ENCODE measurements at places on chromosomes 5 and 9. TPM values are rescaled to one million over a fixed set of nuclear protein-coding genes. Genes with fewer than 3 reads are reported as not detected.
A peak's percentile ranks its signal among the peaks of the same experiment; 100 is the strongest.

DNA sequence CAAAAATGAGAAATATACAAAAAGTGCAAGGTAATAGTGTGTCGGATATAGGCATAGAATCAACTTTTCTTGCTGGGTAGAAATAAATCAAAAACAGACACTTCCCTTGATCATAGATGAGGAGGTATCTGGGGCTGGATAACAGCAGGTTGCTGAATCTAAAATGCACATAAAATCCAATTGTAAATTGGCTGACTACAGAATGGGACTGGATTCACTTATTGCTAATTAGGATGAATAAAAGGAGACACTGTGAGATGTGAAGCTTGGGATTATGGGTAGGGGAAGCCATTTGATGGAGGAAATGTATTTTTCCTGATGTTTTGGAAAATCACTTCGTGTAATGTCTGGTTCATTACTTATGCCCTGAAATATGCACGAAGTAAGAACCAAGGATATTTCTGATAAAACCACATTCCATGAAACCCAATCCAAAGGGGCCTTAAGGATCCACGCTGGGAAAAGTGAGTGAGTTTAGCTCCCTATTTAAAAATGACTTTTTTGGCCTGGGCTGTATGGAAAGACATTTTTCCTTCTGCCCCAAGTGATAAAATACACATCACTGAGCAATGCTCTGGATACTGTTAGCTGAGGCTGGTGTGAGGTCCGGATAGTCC, 136.1 kb downstream of the MARCHF11 start:
- DNase-seq: no peak

DNA sequence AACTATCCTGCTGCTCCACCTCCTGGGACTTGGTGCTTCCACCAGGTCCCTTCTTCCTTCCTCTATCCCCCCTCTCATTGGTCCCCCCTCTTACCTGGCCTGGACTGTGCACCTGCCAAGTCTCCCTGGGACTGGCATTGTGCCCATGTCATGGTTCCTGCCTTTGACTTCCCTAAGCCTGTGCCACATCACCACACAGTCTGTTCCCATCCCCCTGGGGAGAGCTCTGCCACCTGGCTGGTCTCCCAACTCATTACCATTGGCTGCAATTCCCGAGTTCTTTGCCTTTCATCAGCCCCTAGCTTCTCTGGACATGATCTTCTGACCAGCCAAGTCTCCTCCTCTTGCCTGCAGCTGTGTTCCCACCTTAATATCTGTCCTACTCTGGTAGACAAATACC, 180.3 kb downstream of the SREK1 start:
- DNase-seq: no peak

- peak; percentile 7 for DNase-seq
Measured at GRCh38 chr5:41517909-41518308, 7.5 kb upstream of the PLCXD3 start.

GRCh38 chr9:112384690-112385089, 4.8 kb downstream of the HSDL2 start:
- no peak for DNase-seq

DNA sequence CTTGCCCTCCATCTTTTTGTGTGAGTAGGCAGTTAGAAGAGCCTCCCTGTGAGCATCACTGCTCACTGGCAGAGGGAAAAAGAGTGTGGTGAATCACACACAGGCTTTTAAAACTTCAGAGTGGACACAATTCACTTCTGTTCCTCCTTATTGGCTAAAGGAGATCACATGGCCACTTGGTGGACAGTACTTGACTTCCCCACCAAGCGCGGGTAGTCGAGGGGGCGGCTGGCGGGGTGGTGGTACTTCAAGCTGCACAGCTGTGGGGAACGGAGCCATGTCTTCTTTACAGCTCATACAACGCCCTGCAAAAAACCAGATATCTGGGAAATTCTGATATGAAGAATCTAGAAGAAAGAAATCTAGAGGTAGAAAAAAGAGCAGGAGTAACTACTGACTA, 95.4 kb downstream of the PAM start:
- no peak for DNase-seq

DNA sequence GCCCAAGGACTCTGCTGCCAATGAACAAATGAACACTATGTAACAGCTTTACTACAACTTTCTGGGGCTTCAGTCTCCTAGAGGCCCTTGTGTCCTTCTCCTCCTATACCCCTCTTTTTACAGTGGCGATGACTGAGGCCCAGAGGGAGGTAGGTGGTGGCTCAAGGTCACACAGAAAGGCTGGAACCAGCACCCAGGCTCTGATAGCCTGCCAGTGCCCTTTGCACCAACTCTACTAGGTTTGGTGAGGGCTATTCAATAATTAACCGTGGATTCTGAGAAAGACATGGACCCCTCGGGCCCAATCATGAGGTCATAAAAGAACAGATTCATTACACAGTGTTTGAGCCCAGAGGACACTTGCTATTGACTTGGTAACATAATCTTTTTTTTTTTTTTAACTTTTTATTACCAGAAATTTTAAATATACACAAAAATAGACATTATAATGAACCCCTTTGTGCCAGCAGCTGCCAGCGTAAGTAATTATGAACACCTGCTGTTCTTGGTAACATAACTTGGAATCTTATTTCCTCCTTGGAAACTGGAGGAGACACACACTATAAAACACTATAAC, 6.1 kb upstream of the ALDH1B1 start:
- no peak for DNase-seq

GARIN3 gene
- total RNA-seq: not detected

GRM6 gene
- total RNA-seq: not detected

DNA sequence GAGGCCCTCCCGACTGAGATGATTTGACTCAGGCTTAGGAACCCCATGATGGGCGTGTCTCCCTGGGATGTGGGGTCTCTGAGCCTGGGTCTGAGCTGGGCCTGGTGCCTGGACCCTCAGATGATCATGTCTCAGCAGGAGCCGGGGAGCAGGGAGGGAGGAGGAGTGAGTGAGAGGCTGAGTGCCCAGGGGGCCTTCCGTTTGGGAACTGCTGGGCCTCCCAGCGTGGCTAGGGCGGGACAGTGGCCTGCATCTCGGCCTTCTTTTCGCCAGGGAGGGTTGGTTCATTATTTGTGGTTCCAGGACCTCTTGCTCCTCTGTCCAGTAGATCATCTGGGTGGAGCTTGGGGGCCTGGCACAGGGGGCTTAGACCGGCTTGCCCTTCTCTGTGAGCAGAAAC, 5.6 kb downstream of the PRRX2 start:
- no peak for DNase-seq

DNA sequence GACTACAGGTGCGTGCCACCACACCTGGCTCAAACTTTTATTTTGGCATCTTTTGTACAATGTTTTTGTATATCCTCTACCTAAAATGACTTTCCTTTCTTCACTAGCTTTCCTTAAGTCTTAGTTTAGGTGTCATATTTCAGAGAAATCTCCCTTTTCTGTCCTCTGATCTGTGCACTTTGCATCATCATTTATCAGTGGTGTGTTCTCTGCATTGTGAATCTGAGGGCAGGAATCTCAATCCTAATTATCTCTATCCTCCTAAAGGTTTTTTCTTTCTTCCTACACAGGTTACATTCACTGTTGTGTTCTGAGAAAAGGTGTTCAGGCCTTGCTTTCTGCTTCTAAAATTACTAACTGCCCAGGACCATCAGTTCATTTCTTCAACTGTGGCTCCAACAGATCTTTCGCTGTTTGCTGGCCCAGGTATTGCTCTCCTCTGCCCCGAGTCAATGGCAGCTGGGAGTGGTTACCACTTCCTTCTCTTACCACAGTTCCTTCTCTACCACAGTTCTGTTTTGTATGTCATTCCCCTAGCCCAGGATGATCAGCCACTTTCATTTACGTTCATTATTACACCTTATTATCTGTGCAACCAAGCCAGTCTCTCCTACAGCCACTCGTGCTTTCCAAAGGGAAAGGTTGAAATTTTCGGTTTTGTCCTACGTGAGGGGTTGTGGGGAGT, 14.0 kb downstream of the TGFBR1 start:
- no peak for DNase-seq

- DNase-seq: no peak
Measured at GRCh38 chr9:19145881-19146280, 18.6 kb upstream of the PLIN2 start.

GRCh38 chr5:113085880-113086409, 109.3 kb downstream of the DCP2 start:
- no peak for DNase-seq

PDCD1LG2 gene
- total RNA-seq: not detected

FOXD4L4 gene
- 0.26 TPM for total RNA-seq

SLC1A1 gene
- 53.1 TPM for total RNA-seq

SPATA6L gene
- 2.4 TPM for total RNA-seq

ANKRD34B gene
- total RNA-seq: not detected

- no peak for DNase-seq
Measured at GRCh38 chr9:99076483-99077171, 28.3 kb upstream of the TGFBR1 start.

DNA sequence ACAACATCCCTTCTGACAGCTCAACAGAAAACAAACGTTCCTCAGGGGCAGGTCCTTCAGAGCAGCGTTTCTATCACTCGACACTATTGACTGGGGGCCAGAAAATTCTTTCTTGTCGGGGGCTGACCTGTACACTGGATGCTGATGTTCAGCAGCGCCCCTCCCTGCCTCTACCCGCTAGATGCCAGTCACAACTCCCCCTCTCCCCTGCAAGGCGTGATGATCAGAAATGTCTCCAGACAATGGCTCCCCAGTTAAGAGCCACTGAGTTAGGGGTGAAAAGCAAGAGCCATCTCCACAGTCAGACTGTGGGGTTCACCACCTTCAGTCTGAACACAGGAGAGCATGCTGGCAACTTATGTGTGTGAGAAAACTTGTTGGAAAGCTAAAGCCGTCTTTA, 39.8 kb downstream of the SERINC5 start:
- no peak for DNase-seq

- no peak for DNase-seq
Measured at GRCh38 chr5:4551034-4551433, 589.1 kb upstream of the ADAMTS16 start.

C9orf153 gene
- not detected for total RNA-seq

- no peak for DNase-seq
Measured at GRCh38 chr5:14424011-14424685, 157.4 kb upstream of the OTULINL start.

DNA sequence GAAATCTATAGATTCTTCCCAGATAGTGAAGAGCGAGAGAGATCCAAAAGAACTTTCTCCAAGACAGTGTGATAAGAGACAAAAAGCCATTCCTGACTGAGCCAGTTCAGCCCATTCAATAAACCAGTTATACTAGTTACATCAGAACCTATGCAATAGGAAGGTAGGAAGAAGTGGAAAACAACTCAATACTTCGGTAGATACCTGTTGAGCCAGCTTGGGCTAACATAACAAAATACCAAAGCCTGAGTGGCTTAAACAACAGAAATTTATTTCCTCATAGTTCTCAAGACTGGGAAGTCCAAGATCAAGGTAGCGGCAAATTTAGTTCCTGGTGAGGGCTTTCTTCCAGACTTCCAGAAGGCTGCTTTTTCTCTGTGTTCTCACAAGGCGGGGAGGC, 214.5 kb upstream of the GRAMD2B start:
- no peak for DNase-seq

GRCh38 chr5:59098743-59099142, 515.9 kb downstream of the RAB3C start:
- DNase-seq: no peak

DNA sequence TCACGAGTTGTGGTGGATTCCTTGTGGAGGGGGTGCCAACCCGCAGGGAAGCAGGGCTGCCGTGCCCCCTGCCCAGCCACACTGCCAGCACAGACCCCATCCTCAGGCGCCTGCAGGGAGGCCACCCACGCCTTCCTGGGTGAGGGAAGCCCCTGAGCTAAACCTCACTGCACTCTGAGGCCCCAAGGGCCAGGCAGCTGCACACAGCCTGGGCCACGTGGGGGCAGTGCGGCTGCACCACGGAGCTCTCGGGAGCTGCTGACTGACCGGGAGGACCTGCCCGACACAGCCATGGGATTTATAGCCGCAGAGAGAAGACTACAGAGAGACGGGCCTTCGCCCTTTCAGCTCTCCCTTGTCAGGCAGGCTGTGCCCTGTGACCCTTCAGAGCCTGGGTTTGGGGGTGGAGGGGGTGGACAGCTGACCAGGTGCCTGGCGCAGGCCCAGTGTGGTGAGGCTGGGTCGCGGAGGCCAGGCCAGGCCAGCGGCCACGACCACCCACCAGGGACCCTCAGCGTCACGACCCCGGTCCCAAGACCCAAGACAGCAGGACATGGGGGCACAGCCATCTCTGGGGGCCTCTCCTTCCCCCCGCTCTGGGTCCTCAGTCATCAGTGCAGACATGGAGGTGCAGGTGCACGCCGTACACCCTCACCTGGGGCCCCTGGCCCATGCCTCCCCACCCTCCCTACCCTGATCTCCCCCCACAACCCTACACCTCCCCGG, 4.3 kb upstream of the AHRR start:
- peak; percentile 51 for DNase-seq

LRRC19 gene
- not detected for total RNA-seq

- no peak for DNase-seq
Measured at GRCh38 chr5:177116631-177117373, 16.8 kb upstream of the NSD1 start.

DNA sequence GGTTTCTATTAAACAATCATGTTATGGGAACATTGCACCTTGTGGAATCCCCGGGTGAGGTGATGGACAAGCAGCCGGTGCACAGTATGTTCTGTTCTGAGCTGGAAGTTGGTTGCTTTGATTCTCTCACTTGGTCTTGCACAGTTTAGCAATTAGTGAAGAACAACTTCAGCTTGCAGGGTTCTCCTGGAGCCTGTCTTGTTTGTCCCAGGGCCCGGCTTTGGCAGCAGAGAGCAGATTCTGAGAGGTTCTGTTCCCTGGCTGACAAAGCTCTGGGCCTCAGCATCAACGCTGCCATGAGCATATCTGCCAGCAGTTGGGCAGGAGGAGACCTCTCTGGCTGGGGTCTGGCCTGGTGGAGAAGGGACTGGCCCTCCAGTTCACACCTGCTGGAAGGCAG, 16.9 kb downstream of the GADD45G start:
- no peak for DNase-seq

DNA sequence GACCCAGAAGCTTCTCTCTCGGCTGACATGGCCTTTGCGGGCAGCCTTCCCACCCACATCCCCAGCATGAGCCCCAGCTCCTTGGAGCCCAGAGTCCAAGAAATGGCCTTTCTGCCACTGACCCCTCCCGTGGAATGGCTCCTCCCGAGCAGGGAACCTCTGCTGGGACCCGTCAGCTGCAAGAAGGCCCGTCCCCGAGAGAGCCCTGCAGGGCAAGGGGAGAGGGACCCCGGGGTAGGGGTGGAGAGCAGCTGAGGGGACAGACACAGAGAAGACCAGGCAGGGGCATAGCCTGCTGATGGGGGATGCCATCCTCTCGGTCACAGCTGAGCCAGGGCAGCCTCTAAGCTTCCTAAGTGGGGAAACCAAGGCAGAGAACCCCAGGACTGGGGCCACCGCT, 11.2 kb upstream of the NOTCH1 start:
- DNase-seq: no peak

DNA sequence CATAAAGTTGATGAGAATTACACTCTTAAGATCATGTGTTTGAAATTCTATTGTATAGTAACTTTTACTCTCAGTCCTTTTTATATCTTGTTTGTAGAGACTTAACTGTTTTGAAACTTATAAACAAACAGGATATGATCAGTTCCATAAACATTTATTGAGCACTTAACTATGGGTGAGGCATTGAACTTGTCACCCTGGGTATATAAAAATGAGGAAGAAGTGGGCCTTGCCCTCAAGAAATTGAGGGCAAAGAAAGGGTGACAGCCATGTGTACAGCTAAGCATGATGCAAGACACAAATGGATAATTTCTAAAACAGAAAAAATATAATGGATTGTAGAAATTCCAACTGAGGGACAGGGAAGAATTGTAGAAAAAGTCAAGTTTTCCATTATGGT, 15.7 kb downstream of the UNC13B start:
- DNase-seq: no peak

PRSS3 gene
- total RNA-seq: 33.8 TPM

IFNE gene
- 0.34 TPM for total RNA-seq
